Kasumi-1 (cell line): ENCODE measurements at places on chromosomes 11 and 22.
A peak's percentile ranks its signal among the peaks of the same experiment; 100 is the strongest.

DNA sequence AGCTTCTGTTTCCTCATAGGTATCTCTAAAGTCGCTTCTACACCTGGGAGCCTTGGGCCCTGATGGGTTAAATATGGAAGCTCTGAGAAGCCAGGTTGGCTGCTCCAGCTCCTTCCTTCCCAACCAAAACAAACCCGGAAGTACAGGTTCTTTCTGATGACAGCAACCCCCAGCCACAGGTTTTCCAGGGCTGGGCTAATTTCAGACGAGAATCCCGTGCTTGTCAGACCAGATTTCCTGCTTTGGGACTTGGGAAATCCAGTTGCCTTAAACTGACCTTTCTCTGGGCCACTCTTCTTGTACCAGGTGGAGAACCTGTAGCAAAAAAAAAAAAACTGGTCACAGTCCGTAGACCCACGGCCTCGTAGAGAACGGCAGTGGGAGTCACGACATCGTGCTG, 51.9 kb downstream of the RBX1 start:
- DNase-seq = no peak

DNA sequence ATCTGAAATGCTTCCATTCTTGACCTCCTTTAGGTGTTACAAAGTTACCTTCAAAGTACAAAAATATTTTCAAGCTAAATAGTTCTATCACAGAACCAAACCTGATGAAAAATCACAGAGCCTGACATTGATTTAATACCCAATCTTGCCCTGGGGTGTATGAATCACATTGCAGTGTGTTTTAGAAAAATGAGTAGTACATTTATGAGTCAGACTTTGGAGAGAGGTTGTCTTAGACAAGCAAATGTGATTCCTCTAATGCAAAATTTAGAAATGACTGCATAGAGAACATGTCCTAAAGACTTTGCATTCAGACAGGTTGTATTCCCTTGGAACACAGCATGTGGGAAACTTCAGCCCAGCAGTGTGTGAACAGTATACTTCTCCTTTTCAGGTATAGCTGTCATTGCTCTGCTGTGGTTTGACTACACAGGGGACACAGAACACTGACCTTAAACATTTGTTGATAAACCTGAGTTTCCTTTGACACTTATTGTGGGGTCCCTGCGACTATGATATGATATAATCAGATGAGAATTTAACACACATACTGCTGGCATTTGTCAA, 972.1 kb downstream of the JRKL start:
- no peak for DNase-seq

DNA sequence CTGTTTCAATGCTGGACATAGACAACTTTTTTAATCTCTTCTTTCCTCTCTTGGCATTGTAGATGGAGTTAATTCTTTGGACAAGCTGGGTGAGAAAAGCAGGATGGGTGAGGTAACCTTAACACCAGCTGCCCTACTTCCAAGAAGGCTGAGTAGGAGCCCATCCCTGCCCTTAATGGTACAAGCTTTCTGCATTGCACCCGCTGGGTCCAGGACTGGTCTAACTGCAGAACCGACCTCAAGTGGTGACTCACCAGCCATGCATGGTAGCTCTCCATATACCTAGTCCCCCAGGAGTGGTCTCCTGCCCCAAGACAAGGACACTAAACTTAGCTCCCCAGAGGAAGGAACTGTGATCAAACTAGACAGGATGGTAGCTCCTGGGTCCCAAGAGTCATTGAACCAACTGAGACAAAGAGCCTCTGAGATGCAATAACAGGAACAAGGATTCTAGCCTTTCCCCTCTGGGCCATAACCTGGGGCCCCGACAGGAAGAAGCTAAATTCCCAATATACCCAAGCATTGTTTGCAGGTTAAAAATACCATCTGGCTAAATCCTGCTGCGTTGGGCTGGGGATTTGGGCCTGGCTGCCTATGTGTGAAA, 32.1 kb downstream of the RPL27A start:
- DNase-seq = no peak

DNA sequence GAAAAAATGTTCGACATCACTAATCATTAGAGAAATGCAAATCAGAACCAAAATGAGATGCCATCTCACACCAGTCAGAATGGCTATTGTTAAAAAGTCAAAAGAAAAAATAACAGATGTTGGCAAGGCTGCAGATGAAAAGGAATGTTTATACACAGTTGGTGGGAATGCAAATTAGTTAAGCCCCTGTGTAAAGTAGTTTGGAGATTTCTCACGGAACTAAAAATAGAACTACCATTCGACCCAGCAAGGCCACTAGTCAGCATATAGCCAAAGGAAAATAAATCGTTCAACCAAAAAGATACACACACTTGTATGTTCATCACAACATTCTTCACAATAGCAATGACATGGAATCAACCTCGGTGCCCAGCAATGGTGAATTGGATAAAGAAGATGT, 503.2 kb downstream of the OPCML start:
- no peak for DNase-seq

- DNase-seq = no peak
Measured at GRCh38 chr11:126400479-126400878, 45.0 kb downstream of the ST3GAL4 start.

GRCh38 chr22:17158176-17158567, 905 bp downstream of the HDHD5 start:
- DNase-seq = no peak

DNA sequence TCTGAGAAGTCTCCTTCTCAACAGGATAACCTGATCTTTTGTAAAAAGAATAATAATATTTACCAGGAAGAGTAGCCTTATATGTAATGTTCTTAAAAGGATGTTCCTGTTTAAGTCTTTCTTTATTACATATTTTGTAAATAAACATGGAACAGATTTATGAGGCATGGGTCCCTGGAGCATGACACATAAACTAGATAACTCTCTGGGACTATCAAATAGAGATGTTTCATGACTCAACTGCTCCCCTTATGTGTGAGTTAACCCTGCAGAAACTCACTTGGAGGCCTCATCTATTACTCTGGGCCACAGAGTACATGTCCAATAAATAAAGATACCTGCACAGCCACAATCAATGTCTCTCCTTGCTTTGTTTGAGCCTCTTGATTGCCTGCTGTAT, 64.6 kb downstream of the GDPD4 start:
- no peak for DNase-seq

GRCh38 chr11:73333173-73333572, 25.1 kb downstream of the ARHGEF17 start:
- DNase-seq = no peak

DNA sequence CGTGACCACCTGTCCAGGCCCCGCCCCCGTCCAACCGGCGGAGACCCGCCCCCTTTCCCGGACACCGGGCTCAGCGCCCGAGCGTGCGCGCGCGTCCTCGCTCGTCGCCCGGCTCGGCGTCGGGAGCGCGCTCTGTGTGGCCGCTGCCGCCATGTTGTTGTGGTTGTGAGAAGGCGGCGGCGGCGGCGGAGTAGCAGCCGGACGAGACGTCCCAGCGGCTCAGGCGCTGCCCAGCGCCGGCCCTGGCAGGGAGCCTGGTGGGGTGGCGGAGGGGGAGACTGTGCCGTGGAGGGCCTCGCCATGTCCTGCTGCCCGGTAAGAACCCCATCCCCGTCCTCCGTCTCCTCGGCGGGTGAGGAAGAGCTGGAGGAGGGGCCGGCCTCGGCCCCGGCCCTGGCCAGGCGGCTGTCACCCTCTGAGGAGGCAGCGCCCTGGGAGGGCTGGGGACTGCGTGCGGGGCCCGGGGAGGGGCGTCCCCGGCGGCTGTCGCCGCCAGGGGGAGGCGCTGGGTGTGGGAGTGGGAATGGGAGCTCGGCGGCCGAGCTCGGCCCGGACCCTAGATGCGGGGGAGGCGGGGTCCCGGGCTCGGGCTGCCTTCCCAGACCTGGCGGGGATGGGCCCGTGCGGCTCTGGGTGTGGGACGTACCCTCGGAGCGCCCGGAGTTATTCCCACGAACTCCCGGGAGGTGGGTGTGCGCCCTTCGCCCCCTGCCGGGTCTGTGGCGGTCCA, at the start of gene MTMR3:
MTMR3 (plus strand) TSS at position 130 of the 730 bp plus-strand sequence. CDS start 87,886 bp downstream, outside the sequence.
- peak; percentile 68 for DNase-seq

GRCh38 chr11:47349521-47350095, 2.9 kb downstream of the MYBPC3 start:
- no peak for DNase-seq

DNA sequence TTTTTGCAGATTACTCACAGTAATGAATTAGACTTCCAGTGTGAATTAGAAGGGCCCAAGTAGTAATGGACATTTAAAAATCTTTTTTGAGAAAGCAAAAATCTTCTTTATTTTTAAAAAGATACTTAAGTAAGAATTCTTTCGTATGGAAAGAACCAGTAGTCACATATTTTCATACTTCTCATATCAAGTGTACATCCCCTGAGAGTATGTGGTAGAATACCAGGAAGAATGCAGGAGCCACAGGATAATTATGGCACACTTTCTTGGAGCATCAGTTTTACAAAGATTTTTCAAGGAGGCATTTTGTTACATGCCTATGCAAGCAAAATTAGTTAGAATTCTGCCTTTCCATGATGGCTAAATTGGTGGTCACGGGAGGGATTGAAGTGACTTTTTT, 28.1 kb downstream of the POLD3 start:
- no peak for DNase-seq

DNA sequence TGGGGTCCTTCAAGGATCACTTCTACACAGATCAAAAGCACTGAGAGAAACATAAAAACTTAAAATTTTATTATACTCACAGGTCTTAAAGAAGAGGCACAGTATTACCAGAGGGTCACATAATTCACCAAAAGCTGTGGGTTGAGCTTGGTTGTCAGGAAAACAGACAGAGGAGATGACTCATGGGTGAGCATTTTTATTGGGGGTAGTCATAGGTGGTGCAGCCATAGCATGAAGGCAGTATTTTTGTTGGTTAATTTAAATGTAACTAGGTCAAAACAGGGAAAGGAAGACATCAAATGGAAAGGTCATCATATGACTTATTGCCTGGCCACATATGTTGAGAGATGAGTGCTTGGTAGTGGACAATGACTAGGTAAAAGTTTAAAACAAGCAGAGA, 24.2 kb downstream of the OR5B17 start:
- DNase-seq = no peak

GRCh38 chr11:111336582-111337256, 38.4 kb downstream of the POU2AF3 start:
- DNase-seq = no peak

- no peak for DNase-seq
Measured at GRCh38 chr11:61618978-61619377, 38.1 kb upstream of the SYT7 start.

DNA sequence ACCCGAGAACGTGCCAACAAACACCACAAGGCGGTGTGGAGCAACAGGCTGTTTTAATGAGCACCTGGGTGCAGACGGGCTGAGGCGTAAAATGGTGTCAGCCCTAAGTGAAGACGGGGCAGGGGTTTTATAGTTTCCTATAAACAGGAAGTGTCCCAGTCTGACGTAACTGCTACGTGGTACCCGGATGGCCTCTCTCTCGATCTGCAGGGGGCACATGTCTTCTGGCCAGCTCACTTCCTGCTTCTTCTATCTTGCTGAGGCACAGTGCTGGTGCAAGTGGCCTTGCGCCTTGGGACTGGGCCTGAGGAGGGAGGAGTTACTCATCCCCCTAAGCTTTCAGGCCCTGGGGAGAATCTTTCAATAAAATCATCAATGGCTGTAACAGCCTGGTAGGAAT, 20.9 kb downstream of the OOSP3 start:
- DNase-seq = no peak

GRCh38 chr11:110338684-110339083, 42.3 kb upstream of the RDX start:
- no peak for DNase-seq

- no peak for DNase-seq
Measured at GRCh38 chr11:7480113-7480512, 5.2 kb upstream of the OLFML1 start.

DNA sequence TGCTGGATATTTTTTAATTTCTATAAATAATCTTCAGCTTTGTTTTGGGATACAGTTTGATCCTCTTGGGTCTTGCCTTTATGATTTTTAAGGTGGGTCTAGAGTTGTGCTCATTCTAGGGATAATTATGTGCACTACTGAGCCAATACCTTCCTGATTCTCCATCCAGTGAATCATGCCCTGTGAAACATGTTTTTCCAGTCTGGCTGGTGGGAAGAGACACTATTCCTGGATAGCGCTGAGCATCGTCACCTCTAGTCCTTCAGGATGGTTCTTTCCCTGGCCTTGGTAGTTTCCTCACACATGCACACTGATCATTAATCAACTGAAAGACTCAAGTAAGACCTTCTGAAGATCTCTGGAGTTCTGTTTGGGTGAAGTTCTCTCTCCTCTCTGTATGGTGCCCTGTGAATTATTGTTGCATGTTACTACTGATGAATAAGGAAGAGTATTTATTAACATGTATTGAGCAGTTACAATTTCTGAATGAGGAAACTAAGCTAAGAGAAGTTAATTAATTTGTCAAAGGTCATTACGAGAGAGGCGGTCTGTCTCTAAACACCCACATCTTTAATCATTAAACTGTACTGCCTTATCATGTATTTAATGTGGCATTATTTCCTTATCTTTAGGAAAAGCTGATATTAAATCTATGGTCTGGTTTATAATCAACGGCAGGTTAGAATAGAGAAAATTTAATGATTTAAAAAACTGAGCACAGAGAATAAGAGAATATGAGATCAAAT, 39.1 kb upstream of the LIPT2 start:
- no peak for DNase-seq

DNA sequence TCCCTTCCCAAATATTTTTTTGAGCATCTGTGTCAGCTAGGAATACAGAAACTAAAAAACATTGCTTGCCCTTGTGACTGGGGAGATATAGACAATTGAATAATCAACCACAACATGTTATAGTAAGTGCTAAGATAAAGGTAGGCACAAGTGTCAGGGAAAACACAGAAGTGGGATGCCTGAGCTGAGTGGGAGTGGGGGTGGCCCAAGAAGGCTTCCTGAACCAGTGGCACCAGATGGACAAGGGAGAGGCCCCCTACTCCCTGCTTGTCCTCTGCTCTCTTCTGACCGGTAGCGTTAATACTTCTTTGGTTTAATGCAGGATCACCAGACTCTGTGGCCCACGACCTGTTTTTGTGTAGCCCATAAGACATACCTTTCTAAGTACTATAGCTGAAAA, 48.8 kb downstream of the PACS1 start:
- DNase-seq = no peak

GRCh38 chr11:73399159-73399590, 23.0 kb downstream of the RELT start:
- no peak for DNase-seq

- no peak for DNase-seq
Measured at GRCh38 chr11:15541079-15541478, 426.4 kb downstream of the INSC start.

- no peak for DNase-seq
Measured at GRCh38 chr11:45500451-45500850, 165.0 kb downstream of the CHST1 start.

DNA sequence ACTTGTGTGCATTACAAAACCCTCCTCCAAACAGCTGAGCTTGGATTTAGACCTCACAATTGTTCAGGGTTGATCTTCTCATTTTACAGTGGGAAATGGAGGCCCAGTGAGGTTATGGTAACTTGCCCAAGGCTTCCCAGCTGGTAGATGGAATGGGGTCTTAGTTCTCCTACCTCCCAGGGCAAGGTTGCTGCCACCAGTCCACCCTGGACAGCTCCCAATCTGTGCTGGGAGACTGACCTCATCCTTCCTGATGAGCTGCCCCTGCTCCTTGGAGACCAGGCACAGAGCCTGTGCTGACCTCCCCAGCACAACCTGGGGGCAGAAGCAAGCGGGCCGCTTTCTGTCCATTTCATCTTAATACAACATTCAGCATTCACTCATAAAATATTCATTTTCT, 190.7 kb downstream of the ST3GAL4 start:
- DNase-seq = no peak
